ENCODE measurements at places on chromosomes 6 and 20. TPM values are rescaled to one million over a fixed set of nuclear protein-coding genes. Genes with fewer than 3 reads are reported as not detected.

MUC22 gene
- not detected for total RNA-seq

EDN3 gene
- total RNA-seq, result not detected

ACTL10 gene
- total RNA-seq, result 0.95 TPM

LY6G6C gene
- not detected for total RNA-seq

TPBG gene
- total RNA-seq, result 2.0 TPM

TNFAIP3 gene
- total RNA-seq, result 3.4 TPM

OGFR gene
- total RNA-seq, result 20.2 TPM

COL19A1 gene
- total RNA-seq, result not detected

TPX2 gene
- 6.3 TPM for total RNA-seq

NEU1 gene
- 43.3 TPM for total RNA-seq

ASXL1 gene
- 39.3 TPM for total RNA-seq

GJA10 gene
- total RNA-seq, result not detected

SH3BGRL2 gene
- total RNA-seq, result 159 TPM

HSPA1A gene
- total RNA-seq, result 81.2 TPM

VWA7 gene
- 0.09 TPM for total RNA-seq

Data from dermis lymphatic vessel endothelial cell (primary cell).